ENCODE measurements at places on chromosomes 7 and 10.

GRCh38 chr10:21517134-21518031 lies 8.1 kb downstream of the SKIDA1 start:
- peak; percentile 76 for DNase-seq

GRCh38 chr10:127889605-127890195 lies 3.0 kb downstream of the CLRN3 start:
- DNase-seq, result peak; percentile 62

GRCh38 chr10:59155556-59155955 lies 20.9 kb upstream of the PHYHIPL start:
- DNase-seq, result no peak

- DNase-seq, result peak; percentile 73
Measured at GRCh38 chr10:77801474-77802161, 124.9 kb downstream of the DLG5 start.

DNA sequence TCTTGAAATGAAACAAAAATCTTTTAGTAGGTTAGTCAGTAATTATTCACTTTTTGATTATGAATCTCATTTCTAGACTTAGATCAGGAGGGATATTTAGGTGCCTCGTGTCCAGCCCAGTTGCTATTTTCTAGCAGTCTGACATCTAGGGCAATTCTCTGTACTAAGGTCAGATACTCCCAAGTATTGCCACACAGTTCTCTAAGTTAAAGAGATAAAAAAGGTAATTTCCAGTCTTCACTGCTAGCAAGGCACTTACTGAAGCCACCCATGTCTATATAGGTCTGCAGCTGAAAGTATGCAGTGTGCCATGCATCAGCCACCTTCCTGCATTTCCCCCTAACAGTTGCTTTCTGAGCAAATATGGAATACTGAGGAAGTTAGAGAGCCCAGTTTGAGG lies 83.4 kb downstream of the PON1 start:
- no peak for DNase-seq

GRCh38 chr10:124164264-124164663 lies 70.9 kb upstream of the CHST15 start:
- DNase-seq, result no peak

DNA sequence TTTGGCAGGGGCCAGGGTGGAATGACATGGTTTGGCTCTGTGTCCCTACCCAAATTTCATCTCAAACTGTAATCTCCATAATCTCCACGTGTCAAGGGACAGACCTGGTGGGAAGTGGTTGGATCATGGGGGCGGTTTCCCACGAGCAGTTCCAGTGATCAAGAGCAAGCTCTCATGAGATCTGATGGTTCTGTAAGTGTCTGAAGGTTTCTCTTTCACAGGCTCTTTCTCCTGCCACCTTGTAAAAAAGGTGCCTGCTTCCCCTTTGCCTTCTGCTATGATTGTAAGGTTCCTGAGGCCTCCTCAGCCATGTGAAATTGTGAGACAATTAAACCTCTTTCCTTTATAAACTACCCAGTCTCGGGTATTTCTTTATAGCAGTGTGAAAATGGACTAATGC lies 188.3 kb downstream of the CHCHD3 start:
- no peak for DNase-seq

DNA sequence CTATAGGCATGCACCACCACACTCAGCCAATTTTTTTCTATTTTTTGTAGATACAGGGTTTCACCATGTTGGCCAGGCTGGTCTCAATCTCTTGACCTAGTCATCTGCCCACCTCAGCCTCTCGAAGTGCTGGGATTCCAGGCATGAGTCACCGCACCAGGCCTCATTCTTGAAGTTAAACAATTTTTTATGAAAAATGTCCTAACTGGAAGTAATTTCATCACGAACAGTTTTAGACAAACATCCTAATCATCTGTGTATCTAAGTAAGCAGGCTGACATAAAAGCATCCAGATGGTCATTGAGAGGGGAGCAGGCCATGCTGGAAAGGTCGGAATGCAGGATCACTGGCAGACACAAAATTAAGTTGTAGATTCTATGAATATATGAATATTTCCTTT lies 269.1 kb downstream of the ZMYND11 start:
- peak; percentile 34 for DNase-seq

GRCh38 chr10:50291261-50291850 lies 40.0 kb upstream of the ASAH2 start:
- DNase-seq, result peak; percentile 18

DNA sequence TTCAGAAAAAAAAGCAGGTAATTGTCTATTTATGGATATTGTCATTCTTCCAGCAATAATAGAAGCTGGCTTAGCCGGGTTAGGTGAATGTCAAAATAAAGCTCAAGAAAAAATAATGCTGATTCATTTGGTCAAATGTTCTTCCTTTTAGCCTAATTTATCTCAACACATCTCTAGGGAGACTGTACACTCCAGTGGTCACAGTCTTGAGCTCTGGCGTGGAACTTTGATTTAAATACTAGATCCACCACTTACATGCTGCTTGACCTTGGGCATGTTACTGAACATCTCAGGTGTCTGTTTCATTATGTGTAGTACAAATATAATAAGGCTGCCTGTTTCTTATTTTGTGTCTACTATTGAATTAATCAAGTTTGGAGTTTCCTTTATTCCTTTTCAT lies 22.0 kb downstream of the PRTFDC1 start:
- DNase-seq, result peak; percentile 15

DNA sequence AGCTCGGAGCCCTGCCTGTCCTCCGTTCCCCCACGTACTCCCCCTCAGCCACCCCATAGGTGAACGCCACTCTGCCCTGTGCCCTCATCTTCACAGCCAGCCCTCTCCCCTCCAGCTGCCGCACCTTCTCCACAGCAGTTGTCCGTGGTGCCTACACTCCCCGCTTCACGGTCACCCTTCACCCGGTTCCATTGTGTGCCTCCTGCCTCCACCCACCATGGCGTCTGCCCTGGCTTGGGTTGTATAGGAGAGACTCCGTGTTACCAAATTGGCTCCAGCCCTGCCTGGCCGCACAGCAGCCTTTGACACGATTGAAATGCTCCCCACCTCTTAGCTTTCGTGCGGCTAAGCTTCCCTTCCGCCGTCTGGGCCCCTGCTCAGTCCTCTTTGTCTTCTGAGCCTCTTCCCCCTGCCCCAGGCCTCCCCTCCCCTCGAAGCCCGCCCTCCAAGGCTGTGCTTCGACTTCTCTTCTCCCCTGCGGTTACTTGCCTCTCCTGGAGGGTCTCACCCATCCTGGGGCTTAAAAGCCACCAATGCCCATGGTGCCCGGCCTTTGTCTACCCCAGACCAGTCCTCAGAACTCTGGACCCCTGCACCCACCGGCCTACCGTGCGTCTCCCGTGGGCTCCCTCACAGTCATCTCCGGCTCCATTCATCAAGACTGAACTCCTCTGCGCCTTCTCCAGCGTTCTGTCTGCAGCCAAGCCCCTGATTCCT lies 18.5 kb upstream of the NODAL start:
- no peak for DNase-seq

DNA sequence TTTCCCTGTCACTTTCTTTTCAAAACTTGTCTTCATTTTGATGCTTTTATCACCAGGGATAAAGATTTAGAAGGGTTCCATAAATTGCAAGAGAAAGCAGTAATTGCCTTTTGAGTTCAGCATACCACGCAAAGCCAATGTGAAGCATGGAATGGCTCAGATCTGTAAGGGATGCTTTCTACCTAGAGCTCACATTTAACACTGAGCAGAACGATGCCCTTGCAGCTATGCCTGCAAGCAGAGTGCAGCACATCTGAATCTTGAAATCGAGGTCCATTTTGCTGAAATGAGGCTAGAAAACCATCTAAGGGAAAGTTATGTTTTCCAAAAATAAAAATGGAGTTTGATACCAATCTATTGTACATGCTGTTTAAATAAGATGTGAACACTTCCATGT lies 171.2 kb upstream of the CELF2 start:
- DNase-seq, result no peak

DNA sequence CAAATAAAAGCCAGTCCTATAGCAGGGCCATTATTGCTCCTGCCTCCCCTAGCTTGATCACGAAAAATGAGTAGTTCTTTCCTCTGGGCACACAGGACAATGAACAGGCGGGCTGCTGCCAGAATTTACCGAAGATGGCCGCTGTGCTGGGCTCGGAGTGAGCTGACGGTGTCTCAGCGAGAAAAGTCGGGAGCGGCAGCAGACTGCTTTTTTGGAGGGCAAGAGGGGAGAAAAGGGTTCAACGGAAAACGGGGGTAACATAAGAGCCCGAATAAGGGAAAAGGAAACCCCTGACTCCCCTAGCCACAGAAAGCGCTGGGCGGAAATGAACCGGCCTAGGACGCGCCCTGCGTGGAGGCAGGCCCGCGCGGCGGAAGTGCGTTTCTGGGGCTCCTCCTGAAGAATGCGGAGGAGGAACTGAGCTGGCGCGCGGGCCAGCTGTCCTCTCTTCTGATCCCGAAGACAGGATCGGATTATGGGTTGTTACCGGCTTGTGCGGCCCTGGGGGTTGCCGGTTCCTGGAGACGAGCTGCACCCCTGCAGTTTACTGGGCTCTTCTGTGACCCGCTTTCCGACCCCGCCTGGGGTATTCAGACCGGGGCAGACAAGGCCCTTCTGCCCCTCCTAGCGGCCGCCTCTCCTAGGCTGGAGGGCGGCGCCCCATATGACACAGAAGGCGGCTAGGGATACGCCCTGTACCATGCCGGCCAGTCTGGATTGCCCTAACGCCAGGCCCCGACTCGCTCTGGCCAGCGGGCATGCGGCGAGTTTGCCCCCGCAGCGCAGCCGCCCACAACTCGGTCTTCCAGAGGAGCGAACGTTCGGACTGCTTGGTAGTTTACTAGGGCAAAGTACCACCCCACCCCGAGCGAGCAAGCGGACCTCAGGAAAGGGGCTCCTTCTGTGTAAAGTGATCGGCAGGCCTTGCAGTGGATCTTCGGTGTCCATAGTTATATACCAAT lies 30.1 kb upstream of the KMT2E start:
- DNase-seq, result peak; percentile 93

DNA sequence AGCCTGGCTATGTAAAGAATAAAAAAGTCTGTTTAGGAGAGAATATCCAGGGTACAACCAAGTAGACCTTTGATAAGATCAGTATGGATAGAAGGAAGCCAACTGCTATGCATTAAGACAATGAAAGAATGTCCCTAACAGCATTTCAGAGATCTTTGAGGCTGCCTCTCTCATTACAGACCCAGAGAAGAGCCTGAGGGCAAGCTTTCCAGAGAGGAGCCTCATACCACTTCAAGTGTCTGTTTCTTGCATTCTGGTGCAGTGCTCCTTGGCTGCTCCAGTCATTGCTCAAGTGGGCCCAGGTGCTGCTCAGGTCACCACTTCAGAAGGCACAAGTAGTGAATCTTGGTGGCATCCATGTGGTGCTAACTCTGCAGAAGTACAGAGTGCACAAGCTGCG lies 514.0 kb downstream of the PLXDC2 start:
- no peak for DNase-seq

DNA sequence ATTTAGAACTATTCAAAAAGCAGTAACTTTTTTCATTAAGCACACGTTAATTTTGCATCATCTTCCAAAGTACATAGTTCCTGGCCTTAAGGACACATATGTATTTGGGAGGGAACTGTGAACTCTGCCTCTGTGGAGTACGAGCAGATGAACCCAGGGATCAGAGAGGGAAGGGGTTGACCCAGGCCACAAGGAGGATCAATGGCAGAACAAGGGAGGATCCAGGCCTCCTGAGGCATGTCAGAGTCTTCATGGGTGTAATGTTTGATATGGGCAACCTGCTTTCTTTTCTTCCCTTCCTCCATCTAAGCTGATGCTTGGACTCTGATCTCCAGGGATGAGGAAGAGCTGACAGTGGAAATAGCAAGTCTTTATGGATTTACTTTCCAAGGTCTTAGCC lies 164.0 kb downstream of the SH2D4B start:
- DNase-seq, result no peak

DNA sequence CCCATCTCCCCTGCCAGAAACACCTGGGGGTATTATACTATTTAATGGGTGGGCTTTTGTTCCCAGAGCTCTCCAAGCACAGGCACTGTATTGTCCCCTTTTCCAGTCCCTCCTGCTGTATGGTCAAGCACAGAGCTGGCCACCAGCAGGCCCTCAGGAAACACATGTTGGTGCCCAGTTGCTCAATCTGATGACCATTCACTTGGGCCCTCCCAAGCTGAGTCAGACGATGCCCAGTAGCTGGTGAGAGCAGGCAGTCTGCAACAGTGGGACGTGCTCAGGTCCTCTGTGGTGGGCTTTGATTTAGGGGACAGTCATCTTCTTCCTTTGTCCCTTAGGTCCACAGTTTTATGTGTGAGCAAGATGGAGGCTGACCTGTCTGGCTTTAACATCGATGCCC lies 11.8 kb downstream of the SFXN2 start:
- DNase-seq, result no peak

DNA sequence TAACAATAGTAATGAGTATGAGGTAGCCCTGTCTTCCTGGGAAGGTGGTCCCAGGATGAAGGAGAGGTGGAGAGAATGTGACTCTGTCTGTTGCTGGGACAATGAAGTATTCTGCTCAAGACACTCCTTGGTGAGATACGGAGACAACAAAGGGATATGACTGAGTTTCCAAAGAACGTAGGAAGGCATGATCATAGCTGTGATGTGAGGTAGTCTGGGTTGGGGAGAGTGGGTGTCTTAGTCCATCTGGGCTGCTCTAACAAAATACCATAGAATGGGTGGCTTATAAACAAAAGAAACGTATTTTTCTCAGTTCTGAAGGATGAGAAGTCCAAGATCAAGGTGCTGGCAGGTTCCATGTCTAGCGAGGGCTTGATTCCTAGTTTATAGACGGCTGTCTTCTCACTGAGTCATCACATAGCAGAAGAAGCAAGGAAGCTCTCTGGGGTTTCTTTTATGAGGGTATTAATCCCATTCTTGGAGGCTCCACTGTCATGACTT lies 84.9 kb upstream of the RHOBTB1 start:
- DNase-seq, result peak; percentile 42

GRCh38 chr7:29878081-29878688 lies 71.9 kb downstream of the WIPF3 start:
- DNase-seq, result peak; percentile 41

- DNase-seq, result no peak
Measured at GRCh38 chr7:8277394-8277982, 15.5 kb upstream of the ICA1 start.
